ENCODE measurements at places on chromosomes 7 and 10. TPM values are rescaled to one million over a fixed set of nuclear protein-coding genes. Genes with fewer than 3 reads are reported as not detected.

Gene PCDH15
- under 0.01 TPM for total RNA-seq

Gene MMD2
- total RNA-seq, result not detected

Gene CRHR2
- not detected for total RNA-seq

Gene IRF5
- 26.7 TPM for total RNA-seq

Gene DLG5
- total RNA-seq, result 3.7 TPM

Gene MYOF
- total RNA-seq, result 5.2 TPM
